Thoracic aorta endothelial cell (primary cell): ENCODE measurements at places on chromosomes 5 and 9. TPM values are rescaled to one million over a fixed set of nuclear protein-coding genes. Genes with fewer than 3 reads are reported as not detected.

TEK gene
- 85.1 and 101 TPM in 2 replicates for total RNA-seq

PNPLA7 gene
- 0.22 and 0.66 TPM in 2 replicates for total RNA-seq

MLANA gene
- total RNA-seq = not detected in 2 replicates

SHROOM1 gene
- 5.3 and 8.5 TPM in 2 replicates for total RNA-seq

GRXCR2 gene
- total RNA-seq = not detected in 2 replicates

GABBR2 gene
- total RNA-seq = 33.5 and 39.2 TPM in 2 replicates

ARHGEF39 gene
- 1.5 and 4.2 TPM in 2 replicates for total RNA-seq

C5orf63 gene
- total RNA-seq = 2.1 and 2.7 TPM in 2 replicates

IL7R gene
- 2.1 and 3.7 TPM in 2 replicates for total RNA-seq

SMIM33 gene
- total RNA-seq = 0.13 TPM in 1 of 2 replicates, not detected in the other

LVRN gene
- 0.07 and 0.13 TPM in 2 replicates for total RNA-seq

SLC25A2 gene
- total RNA-seq = 0.27 and 0.50 TPM in 2 replicates

PCDHGB2 gene
- 1.3 and 2.0 TPM in 2 replicates for total RNA-seq

PTTG1 gene
- 329 and 398 TPM in 2 replicates for total RNA-seq

NR2F1 gene
- total RNA-seq = 35.6 and 39.2 TPM in 2 replicates

SPINK6 gene
- total RNA-seq = not detected in 2 replicates

SYK gene
- total RNA-seq = not detected in 2 replicates

ZDHHC11B gene
- total RNA-seq = under 0.01 and 0.14 TPM in 2 replicates

ADGRD2 gene
- not detected in 2 replicates for total RNA-seq

FSTL4 gene
- not detected in 2 replicates for total RNA-seq

KIF27 gene
- 4.4 and 5.1 TPM in 2 replicates for total RNA-seq

PLPPR1 gene
- total RNA-seq = 0.79 and 1.1 TPM in 2 replicates

SLCO6A1 gene
- not detected in 2 replicates for total RNA-seq

DRD1 gene
- not detected in 2 replicates for total RNA-seq

TMEM215 gene
- not detected in 2 replicates for total RNA-seq

TTC16 gene
- total RNA-seq = not detected in 2 replicates

TAF11L10 gene
- total RNA-seq = not detected in 2 replicates

PCDHGA12 gene
- total RNA-seq = 10.8 and 12.6 TPM in 2 replicates

COX7C gene
- total RNA-seq = 203 and 250 TPM in 2 replicates

MSMP gene
- total RNA-seq = 6.0 and 10.2 TPM in 2 replicates

CER1 gene
- not detected in 2 replicates for total RNA-seq

SHISAL2B gene
- total RNA-seq = not detected in 2 replicates

KCNMB1 gene
- total RNA-seq = 0.40 and 1.1 TPM in 2 replicates

ZFP2 gene
- total RNA-seq = 0.22 and 0.27 TPM in 2 replicates

GPBP1 gene
- total RNA-seq = 83.0 and 84.0 TPM in 2 replicates

DBN1 gene
- 204 and 221 TPM in 2 replicates for total RNA-seq

ROR2 gene
- total RNA-seq = not detected in 2 replicates

TLX3 gene
- total RNA-seq = not detected in 2 replicates

PKN3 gene
- total RNA-seq = 20.6 and 31.9 TPM in 2 replicates

MELK gene
- 53.9 and 73.0 TPM in 2 replicates for total RNA-seq

FOXD4L6 gene
- not detected in 2 replicates for total RNA-seq
